ENCODE measurements at places on chromosomes 6 and 20.

GRCh38 chr6:44667668-44668390 lies 280.3 kb downstream of the CDC5L start:
- no peak for DNase-seq

DNA sequence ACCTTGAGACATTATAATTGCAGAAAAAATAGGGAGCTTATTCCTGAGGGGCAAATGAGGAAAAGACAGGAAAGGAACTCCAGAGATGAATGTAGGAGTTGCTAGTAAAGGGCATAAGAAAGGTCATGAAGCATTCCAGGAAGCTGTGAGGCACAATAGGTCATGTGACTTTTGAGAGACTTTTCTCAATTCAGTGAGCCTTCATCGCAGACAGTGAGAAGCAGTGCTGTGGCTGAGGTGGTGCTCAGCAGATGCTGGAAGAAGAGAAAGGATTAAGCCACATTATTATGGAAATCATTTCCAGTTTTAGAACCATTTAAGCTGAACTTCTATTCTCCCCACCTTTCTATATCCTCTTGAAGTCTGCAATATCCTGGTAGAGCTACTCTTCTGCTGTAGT lies 4.1 kb downstream of the SPTLC3 start:
- no peak for DNase-seq

- DNase-seq = no peak
These were observed 381.9 kb upstream of the ARID1B start for GRCh38 chr6:156395276-156395675.

DNA sequence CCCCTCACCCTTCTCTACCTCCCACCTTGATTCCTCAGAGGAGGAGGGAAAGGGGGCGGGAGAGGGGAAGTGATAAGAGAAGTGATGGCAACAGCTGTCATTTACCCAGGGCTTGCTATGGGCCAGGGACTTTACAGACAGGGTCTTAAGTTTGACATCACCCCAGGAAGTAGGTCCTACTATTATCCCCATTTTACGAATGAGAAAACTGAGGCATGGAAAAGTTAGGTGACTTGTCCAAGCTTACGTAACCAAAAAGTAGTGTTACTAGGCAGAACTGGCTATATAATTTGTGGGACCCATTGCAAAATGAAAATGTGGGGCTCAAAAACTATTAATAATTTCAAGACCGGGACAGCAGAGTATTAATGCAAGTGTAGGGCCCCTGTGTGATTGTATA lies 10.5 kb upstream of the FANCE start:
- no peak for DNase-seq

DNA sequence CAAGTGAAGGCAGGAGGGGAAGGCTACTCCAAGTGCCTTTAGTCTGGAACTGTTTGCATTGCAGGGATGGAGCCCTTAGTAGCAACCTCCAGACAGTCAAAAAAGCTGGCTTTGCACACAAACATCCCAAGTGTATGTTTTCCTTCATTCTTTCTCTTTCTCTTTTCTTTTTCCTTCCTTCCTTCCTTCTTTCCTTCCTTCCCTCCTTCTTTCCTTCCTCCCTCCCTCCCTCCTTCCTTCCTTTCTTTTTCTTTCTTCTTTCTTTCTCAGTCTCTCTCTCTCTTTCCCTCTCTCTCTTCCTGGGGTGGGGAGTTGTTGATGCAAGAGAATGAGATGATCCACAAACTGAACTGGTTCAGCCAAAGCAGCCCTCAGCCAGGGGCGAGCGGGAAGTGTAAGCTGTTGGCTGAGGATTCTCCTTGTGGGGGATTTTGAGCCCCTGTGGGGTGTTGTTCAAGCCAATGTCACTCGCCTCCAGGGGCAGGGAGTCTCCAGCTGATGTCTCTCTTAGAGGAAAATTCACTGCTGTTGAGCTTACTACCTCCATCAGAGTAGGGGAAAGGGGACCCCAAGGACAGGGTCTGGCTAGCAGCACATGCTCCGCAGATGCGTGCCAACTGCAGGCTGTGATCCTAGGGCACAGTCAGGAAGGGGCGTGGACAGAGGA lies 11.7 kb downstream of the RSPO4 start:
- no peak for DNase-seq

DNA sequence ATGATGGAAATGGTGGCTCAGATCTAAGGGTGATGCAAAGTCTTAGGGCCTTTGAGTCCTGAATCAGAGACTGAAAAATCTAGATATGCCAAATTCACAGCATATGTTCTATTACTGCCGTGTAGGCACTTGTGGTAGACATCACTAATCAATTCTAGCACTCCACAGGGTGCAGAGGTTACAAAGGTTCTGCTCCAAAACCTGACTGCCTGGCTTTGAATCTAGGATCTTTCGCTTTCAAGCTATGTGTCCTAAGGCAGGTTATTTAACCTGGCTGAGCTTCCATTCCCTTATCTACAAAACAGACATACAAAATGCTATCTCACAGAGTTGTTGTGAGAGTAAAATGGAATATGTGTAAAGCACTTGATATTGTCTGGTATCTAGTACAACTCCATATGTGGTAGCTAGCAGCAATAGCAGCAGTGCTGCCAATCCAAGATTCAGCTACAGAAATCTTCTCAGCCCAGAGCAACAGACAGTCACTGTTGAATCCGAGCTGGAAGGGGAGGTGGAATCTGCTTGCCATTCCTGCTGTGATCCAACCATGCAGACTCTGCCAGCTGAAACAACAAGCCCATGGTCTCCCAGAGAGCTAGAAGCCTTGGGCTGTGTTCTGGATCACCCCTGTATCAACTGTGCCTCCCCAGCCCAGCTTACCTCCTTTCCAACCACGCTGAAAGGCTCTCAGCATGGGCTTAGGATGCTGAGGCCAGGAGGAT lies 206.9 kb downstream of the TFAP2C start:
- no peak for DNase-seq

DNA sequence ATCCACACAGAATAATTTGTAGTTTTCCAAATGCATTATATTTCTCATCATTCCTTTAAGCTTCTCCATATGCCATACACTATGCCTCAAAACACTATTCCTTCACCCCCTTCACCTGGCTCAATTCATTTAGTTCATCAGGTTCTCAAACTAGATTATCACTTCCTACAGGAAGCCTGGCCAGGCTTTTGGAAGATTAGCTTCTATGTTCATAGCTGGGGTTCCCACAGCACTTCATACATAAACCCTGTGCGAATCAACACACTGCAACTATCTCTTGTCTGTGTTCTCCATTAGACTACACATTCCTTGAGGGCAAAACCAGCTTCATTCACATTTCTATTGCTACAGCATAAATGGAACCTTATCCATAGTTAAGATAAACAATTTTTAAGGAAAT lies 40.5 kb upstream of the PLN start:
- no peak for DNase-seq

GRCh38 chr6:118645395-118645794 lies 6.0 kb downstream of the CEP85L start:
- no peak for DNase-seq
